Fibroblast of skin of left quadriceps (primary cell): ENCODE measurements at places on chromosomes 16 and 17.

- no peak for DNase-seq
Observed at GRCh38 chr17:76742958-76743357, 5.0 kb downstream of the MFSD11 start.

- no peak for DNase-seq
Observed at GRCh38 chr17:37650419-37651003, 7.3 kb upstream of the DDX52 start.

DNA sequence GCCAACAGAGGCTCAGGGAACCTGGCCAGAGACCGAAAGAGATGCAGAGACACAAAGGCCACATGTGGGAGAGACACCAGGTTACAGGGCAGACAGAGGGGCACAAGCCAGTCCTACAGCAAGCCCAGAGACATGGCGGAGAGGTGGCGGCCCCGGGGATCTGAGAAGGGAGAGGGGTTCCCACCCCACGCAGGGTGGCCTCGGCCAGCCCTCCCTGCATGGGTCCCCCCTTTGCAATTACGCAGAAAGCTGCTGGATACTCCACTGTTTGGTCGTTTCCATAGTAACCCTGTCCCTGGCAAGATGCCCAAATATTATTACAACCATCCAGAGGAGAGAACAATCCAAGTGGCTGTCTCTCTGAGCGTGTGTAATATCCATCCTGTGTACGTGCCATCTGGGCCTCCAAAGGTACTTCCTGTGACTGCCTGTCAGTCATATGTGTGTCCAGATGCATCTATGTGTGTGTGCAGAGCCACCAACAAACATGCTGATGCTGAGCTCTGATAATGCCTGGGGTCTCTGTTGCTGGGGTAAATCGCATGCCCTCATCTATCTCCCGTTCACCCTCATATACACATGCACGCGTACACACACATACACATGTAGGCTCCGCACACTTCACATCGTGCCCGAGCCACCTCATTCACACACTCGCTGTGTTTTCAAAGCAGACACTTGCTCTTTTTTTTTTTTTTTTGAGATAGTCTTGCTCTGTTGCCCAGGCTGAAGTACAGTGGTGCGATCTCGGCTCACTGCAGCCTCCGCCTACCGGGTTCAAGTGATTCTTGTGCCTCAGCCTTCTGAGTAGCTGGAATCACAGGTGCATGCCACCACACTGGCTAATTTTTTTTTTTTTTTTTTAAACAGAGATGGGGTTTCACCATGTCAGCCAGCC lies 5.5 kb downstream of the PCGF2 start:
- peak; percentile 85 for DNase-seq

DNA sequence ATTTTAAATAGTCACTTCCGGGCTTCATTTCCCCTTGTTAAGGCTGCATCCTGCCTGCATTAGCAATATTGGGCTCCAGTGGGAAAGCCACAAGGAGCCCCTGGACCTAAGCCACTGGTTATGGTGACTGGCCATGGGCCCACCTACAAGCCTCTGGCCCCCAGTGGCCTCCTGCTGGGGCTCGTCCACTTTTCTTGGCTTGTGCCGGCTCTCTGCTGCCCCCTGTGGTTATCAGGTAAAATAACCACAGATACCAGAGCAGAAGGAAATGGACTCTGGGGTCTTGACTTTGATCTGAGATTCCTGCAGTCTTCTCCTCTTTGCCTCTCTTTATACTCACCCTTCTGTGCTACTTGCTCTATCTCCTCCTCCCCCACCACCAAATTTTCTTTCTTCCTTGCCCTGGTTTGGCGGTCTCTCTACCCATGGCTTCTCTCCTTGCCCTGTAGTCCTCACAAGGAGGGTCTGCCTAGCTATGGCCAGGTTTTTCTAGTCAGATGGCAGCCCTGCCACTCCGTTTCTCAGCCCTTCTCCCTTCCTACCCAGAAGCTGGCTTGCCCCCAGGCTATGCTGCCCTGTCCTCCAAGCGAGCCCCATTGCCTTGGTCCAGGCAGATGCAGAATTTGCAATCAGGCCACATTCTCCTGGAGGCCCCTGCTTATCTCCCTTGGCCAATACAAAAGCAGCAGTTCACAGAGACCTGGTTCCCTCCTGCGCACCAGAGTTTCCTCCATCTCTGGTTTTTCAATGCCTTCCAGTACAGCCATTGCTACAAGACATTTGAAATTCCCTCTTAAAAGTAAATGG lies 82.9 kb upstream of the RCVRN start:
- DNase-seq = no peak

GRCh38 chr17:73249700-73250099 lies 12.0 kb downstream of the CPSF4L start:
- DNase-seq = no peak

- no peak for DNase-seq
Observed at GRCh38 chr16:86095131-86095752, 196.3 kb downstream of the IRF8 start.

DNA sequence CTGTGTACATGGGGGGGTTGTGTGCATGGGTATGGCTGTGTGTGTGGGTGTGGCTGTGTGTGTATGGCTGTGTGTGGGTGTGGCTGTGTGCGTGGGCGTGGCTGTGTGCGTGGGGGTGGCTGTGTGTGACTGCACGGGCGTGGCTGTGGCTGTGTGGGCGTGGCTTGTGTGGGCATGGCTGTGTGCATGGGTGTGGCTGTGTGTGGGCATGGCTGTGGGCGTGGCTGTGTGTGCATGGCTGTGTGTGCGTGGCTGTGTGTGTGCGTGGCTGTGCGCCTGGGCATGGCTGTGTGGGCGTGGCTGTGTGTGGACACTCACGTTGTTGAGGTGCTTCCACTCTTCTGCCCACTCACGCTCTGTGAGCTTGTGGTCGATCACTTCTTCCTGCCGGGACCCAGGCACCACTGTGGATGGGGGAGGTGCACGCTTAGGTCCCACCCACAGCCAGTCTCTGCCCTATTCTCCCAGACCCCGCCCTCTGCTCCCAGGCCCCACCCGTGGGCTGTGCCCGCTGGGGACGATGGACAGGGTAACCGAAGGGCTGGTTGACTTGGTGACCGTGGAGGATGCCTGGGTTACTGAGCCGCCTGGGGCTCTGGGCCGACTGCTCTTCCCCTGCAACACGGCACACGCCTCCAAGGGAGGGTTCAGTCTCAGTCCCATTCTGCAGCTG lies 16.0 kb upstream of the PABPN1L start:
- no peak for DNase-seq

GRCh38 chr17:83198366-83199341 lies 119.2 kb downstream of the METRNL start:
- no peak for DNase-seq

GRCh38 chr17:82055965-82056728 lies 4.4 kb downstream of the GPS1 start:
- no peak for DNase-seq

GRCh38 chr16:17572145-17572544 lies 101.4 kb upstream of the XYLT1 start:
- no peak for DNase-seq

- DNase-seq = no peak
Observed at GRCh38 chr16:56349711-56350161, 75.6 kb downstream of the AMFR start.

DNA sequence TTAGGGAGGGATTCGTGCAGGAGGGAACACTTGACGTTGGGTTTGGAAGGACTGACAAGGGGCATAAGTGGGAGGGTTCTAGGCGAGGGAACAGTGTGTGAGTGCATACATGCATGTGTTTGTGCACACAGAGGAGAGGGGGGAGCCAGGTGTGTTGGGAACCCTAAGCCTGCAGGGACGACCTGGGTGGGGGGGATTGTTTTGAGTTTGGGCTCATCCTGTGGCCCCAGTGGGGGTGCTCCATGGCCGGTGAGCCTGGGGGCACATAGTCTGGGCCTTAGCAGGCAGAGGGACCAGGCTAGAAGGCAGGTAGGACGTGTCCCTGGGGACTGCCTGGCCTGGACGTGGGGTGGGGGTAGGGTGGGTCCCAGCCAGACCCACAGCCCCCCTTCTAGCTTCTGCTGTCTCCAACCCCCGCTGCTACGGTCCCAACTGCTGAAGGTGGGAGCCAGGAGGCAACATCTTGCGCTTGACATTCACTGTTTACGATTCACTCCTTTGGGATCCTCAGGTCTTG lies 11.9 kb upstream of the RASD1 start:
- DNase-seq = no peak

GRCh38 chr17:27153005-27153404 lies 140.9 kb upstream of the WSB1 start:
- no peak for DNase-seq

GRCh38 chr16:30382111-30382881 lies at the start of gene SEPTIN1:
Gene SEPTIN1, minus strand, starts transcription at chr16:30382561. Its CDS starts 19 bp downstream, at chr16:30382542.
- DNase-seq = no peak

- no peak for DNase-seq
Observed at GRCh38 chr17:6755731-6756184, at the start of gene XAF1. Gene XAF1, plus strand, starts transcription at chr17:6756046. Its CDS starts 33 bp downstream, at chr17:6756079.

DNA sequence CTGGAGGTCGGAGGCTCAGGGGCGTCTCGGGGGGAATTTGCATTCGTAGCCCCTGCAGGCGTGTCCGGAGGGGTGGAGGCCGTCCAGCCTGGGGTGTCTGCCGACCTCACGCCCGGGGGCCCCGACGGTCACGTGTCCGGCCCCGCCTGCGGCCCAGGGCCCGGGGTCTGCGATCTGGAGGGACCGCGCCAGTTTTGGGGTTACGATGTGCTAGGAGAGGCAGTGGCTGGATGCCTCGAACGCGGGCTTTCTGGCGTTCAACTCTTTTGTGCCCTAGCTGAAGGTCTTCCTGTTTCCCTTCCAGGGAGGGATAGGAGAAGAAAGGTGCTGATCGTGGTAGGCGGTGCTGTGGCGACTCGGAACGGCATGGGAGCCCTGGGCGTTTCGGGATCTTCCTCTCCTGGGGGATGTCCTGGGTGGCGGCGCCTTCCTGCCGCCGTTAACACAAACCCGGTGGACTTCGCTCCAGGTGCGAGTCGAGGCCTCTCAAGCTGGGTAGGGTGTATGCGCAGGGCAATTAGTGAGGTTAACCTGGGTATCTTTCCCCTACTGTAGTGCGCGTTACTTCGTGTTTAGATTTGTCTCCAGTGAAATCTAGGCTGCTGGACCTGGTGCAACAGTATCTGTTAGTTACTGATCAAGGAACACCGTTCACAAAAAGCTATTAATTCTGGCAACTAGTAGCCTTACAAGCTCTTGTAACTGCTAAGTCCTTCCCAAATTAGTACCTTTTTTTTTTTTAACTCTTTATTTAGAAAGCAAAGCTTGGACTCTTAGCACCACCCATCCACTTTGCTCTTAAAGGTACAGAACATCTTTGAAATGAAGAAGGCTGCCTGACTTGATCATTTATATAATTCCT lies 1.3 kb downstream of the AKAP1 start:
- DNase-seq = no peak

DNA sequence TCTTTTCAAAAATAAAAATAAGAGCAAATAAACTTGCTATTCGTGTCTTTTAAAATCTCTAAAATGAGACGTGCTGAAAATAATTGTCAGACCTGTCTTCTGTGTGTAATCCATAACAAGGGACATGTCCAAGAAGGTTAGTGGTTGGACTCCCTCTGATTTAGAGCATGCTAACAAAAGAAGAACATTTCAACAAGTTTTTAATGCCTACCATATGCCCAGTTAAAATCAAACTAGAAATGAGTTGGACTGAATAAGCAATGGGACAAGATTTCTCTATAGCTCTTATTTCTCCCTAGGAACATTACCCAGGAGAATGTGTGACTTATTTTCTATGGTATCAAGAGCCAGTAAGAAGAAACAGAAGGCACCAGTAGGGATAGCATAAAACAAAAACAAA lies 689.7 kb upstream of the SOX9 start:
- no peak for DNase-seq

DNA sequence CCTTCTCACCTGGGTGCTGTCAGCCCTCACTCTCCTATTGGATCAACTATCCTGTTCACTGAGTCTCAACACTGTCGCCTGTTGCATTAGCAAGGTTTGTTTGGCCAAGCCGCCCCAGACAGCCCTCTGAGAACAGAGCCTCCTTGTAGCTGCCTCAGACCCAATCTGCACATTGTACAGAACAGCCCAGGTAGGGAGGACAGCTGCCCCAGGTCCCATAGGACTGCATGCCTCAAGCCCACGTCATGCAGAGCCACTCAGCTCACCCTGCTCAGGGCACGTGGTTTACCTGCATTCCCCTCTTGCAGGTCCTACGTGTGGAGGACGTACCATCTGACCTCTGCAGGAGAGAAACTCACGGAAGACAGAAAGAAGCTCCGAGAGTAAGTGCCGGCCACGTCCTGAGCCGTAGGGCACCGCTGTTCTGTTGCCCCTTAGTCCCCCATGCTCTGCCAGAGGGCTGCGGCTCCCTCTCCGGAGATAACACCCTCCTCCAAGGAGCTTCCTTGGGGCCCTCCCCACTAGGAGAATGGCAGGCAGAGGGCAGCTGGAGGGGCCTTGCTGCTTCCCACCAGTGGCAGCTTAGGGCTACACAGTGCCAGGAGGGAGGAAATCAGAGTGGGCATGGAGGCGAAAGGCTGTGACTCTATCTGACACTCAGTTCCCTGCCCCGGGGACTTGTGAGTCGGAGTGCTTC lies 2.8 kb downstream of the SNRNP25 start:
- DNase-seq = no peak

DNA sequence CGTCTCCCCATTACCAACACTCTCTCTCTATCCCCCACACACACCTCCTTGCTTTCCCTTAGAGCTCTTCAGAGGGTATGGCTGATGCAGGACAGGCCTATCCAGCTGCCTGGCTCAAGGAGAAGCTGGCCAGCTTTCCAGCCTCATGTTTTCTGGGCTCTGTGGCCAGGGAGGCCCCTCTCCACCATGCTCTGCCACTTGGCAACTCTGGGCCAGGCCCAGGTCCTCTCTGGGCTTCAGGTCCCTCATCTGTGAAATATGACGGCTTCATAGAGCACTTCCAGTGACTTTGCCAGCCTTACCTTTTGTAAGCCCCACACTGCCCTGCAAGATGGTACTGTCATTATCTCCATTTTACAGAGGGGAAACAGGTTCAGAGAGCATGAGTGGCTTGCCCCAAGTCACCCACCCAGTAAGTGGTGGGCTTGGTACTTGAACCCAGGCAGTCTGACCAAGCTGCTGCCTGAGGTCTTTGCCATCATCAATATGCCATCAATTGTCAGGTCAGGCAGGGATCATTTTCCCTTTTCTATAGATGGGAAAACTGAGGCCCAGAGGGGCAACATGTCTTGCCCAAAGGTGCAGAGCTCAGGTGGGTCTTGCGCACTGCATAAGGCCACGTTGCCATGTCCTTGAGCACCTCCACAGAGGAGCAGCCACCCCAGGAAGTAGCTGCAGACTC lies 548 bp upstream of the ADGRG5 start:
- DNase-seq = no peak

GRCh38 chr16:73288520-73288919 lies 240.6 kb upstream of the ZFHX3 start:
- DNase-seq = no peak

DNA sequence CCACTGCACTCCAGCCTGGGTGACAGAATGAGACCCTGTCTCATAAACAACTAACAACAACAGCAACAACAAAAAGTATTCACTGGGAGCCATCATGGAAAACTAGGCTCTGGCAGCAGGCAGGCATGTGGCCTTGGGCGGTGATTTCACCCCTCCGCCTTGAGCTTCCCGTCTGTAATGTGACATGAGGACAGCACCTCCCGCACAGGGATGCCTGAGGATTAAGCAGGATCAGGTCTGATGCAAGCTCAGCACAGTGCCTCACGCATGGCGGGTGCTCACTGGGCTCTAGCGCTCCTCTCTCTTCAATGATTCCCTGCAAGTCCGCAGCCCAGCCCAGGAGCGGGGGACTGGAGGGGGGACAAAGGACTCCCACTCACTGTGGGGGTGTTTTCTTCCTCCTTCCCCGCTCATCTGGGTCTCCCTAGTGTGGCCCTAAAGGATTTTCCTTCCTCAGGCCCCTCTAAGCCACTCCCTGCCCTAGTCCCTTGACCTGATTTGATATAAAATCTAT lies 2.8 kb downstream of the PLCD3 start:
- DNase-seq = no peak

GRCh38 chr17:8490256-8491023 lies 54.8 kb downstream of the NDEL1 start:
- DNase-seq = no peak
